ENCODE measurements at places on chromosomes 4 and X.

DNA sequence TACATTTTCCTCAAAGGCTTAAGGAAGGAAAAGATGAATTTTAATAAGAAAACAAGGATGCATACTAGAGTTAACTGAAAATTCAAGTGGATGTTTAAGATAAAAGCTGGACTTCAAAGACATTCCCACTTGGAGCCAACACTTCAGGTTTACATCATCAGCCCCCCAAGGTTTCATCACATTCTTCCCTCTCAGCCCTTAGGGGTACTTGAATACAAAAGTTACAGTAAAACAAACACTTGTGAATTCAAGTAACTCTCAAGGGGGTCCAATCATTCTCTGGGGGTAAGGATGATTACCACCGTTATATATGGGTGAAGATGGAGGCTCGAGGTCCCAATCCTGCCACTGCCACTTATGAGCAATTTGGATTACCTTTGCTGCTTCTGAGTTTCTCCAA, 36.1 kb downstream of the STARD8 start:
- DNase-seq: no peak

GRCh38 chrX:9147726-9148125, 113.8 kb upstream of the FAM9B start:
- DNase-seq: peak; percentile 22

DNA sequence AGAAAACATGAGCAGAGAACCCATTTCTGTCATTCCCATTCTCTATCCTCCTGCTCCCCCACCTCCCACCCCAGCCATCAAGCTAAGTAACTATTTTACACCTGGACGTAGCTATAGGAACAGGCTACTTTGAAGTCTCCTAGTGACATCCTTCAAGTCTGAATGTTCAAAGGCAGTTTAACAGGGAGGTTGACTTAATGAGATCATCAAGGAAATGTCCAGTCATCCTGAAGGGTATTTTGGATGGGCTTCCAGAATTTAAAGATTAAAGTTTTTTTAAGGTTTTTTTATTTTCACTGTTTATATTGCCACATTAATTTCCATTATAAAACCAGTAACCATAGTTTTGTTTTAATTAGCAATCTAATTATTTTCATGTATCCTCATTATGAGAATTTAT, 41.1 kb downstream of the HPF1 start:
- DNase-seq: no peak

DNA sequence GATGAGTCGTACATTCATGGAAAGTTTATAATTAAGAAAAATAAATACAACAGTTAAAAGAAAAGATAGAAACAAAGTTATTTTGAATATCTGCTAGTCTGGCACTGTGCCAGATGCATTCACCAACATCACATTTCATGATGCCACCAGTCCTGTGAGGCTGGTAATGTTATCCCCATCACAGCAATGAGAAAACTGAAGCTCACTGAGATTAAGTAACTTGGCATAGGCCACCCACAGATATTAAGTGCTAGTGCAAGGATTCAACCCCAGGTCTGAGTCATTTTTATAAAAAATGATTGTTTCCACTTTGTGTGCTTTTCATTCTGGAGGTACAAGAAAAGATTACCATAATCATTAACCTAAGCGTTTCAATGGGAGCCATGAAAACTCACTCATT, 65.0 kb upstream of the IL15 start:
- no peak for DNase-seq

GRCh38 chrX:67546496-67547423, 2.9 kb downstream of the AR start:
- DNase-seq: peak; percentile 28

DNA sequence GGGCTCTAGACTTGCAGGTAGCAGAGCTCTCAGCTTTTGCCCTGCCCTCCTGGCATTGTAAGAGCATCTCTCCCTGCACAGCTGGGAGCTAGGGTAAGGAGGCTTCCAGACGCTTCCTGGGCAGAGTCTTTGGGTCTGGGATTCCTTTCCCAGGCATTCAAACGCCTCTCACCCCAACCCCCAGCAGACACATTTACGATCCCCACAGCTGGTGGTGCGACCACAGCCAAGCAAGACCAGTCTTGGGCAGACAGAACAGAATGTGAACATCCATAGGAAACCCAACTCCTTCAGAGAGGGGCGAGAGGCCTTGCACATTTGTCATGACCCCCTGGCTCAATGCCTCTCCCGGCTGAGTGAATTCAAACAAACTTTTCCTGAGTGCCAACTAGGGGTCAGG, 38.1 kb upstream of the CD99L2 start:
- no peak for DNase-seq

GRCh38 chr4:64340218-64341110, 68.8 kb downstream of the TECRL start:
- DNase-seq: no peak

DNA sequence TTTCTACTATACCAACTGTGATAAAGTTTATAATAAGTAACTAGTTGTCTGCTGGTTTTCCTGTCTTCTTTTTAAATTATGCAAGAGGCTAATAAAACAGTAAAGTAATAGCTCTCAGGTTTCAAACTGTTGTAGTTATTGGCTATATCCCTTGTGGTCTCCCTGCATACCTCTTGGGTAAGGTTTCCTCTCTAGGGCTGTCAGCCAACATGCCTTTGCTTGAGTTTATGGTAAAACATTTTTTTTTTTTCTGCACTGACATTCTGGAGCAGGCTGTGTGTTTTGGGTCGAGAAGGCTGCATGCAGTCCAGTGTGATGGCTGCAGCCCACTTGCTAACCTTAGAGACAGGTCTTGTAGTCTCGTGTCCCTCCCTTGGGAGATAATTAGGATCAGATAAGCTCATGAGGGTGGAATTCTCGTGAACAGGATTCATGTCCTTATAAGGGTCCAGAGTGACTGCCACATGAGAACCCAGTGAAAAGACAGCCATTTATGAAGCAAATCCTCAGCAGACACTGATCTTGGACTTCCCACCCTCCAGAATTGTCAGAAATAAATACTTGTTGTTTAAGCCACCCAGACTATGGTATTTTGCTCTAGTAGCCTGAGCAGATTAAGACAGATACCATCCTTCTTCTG, 831.2 kb downstream of the CCSER1 start:
- no peak for DNase-seq

DNA sequence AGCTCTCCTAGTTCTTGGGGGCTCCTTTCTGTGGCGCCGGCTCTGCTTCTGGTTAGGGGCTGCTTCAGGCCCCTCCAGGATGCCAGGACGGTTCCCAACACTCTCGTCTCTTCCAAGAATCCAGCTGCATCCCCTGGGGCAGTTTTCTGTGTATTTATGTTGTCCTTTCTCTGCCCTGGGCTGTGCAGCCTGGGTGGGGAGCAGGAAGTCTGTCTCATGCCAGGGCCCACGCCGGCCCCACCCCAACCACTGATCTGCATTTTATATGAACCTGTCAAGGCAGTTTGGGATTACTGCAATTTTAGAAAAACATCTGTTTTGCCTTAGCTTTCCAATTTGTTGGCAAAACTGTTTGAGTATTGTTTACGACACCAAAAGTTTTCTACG, 14.6 kb downstream of the CTBP1 start:
- DNase-seq: no peak

DNA sequence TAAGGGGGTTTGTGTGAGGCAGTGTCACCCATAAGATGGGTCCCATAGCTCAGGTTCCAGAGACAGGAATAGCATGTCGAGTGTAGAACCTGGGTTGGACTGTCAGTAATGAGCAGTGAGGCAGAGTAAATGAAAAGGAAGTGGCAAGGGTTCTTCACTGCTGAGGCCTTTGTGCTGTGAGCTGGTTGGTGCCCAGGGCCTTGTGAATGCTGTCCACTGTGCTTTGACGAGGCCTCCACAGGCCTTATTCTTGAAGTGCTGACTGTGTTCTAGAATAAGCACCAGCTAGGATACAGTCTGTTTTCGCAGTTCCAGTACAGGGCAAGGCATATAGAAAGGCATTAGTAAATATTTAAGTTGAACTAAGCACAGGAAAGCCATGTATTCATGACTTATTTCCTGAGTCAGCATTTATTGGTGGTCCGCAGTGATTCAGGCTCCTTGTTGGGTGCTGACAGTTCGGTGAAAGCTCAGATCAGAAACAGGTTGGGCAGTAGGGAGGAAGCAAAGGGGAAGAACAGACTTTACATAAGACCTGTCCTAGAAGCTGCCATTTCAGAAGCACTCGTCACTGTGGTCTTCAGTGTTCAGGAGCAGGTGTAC, 25.6 kb upstream of the TADA2B start:
- no peak for DNase-seq

DNA sequence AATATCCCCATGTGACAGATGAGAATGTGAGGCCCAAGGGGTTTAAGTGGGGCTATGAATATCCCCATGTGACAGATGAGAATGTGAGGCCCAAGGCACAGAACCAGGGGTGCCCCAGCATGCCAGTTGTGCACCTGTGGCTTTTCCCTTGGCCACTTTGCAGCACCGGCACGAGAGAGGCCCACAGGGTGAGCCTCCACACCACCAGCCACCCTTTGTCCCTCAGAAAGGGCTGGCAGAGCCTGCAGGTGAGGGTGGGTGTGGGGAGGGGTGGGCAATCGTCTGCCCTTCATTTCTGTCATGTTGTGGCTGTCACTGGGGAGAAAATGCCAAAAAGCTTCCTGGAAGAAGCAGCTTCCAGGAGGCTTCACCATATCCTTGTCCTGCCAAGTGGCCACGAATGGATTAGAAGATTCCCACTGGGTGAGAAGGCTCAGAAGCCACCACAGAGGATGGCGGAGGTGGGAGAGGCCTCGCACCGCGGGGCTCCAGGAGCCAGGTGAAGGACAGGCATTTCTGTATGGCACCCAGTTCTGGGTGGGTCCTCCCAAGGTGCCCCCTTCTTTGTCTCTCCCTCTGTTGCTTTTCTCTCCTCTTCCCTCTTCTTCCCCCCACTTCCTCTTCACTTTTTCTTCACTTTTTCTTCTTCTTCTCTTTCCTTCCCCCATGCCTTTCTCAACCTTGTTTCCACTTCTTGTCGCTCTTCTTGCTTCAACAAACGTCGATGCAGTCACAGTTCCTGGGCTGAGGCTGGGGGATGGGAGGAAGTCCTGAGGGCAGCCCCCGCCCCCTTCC, 469 bp upstream of the GPR78 start:
- DNase-seq: no peak

DNA sequence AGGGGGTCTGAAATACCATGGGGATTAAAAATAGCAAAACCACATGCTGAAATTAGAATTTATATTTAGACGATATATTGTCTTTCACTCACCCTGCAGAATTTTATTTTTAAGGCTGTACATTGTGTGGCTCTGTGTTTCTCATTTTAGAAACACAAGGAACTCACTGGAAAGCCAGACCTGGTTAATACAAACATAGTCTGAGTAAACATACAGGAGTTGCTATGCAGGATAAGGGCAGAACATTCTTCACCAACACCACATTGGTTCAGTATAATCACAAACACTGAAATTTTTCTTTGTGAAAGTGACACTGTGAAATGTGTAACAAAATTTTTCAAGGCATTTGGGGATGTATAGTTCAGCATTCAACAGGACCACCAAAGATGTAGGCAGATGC, 115.5 kb downstream of the ARX start:
- no peak for DNase-seq

GRCh38 chr4:156754832-156755570, 216.6 kb downstream of the PDGFC start:
- DNase-seq: no peak

DNA sequence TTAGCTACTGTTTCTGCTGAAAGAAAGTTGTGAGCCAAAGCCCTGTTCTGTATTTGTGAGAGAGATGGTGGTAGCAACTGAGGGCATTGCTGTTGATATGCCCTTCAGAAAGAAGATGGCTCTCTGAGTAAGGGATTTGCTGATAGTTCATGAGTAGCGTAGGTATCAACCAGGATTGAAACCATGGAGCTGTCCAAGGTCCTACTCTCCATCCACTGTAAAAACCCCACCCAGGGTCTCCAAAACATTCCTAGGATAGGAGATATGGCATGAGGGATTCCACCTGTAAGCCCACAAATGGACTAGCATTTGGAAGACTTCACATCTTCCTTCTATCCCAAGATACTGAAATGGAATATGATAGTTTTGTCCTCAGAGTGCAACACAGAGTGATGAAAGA, 277.1 kb upstream of the PRKX start:
- DNase-seq: no peak

- DNase-seq: peak; percentile 36
Measured at GRCh38 chr4:89906777-89907521, 12.3 kb downstream of the MMRN1 start.

DNA sequence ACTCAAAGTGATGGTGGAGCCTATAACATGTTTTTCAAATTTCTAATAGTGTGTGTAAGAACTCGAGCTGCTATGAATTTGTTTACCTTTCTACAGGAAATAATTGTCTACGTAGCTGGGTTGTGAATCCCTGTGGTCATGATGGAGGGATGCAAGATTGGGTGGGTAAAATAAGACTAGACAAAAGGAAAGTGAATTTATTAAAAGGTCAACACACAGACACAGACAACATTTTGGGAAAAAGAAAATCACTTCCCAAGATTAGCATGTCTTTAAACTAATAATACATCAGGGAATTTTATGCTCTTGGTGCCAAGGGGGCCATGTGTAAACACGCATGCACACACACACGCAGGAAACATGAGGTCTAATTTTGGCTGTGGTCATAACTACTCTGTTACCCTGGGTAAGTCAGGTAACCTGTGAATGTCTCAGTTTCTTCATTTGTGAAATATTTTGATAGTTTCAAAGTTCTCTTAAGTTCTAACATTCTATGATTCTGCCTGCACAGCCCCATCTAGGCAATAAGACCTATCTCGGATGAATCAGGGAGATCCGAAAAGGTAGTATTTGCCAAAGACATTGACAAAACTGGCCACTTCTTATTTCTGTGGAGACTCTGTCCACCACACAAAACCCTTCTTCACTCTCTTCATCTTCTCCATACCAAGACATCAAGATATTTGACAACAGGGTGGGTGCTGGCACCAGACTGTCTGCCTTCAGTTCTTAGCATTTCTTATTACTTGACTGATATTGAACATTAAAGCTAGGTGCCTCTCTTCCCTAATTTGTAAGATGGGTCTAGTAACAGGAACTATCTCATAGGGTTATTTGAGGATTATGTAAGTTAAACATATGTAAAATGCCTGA, 1.6 kb upstream of the UNC5C start:
- DNase-seq: peak; percentile 26

- no peak for DNase-seq
Measured at GRCh38 chr4:174474457-174475075, 47.7 kb downstream of the HPGD start.

- DNase-seq: no peak
Measured at GRCh38 chrX:70172221-70172620, 5.1 kb upstream of the DGAT2L6 start.

DNA sequence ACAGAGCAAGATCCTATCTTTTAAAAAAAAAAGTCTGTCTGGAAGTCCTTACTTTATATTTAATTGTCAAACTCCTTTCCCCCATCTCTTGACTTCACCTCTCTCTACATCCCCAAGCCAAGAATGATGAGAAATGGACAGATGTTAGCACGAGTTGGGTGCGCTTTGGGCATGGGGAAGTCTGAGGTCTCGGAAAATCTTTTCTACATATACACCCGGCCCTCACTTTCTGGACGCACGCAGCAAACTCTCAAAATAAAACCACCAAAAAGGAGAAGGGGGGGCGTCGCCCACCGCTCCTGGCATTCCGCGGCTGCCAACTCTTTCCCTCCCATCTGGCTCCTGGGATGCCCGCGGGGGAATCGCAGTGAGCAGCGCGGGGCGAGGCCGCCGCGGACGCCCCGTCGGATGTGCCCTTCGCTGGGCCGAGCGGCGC, 756 bp downstream of the IGFBP7 start:
- no peak for DNase-seq

Data from retina (tissue), 1 donor.